ENCODE measurements at places on chromosomes 12 and 14.

GRCh38 chr12:55815473-55815872 is 2.1 kb downstream of the SARNP start:
- DNase-seq: no peak

DNA sequence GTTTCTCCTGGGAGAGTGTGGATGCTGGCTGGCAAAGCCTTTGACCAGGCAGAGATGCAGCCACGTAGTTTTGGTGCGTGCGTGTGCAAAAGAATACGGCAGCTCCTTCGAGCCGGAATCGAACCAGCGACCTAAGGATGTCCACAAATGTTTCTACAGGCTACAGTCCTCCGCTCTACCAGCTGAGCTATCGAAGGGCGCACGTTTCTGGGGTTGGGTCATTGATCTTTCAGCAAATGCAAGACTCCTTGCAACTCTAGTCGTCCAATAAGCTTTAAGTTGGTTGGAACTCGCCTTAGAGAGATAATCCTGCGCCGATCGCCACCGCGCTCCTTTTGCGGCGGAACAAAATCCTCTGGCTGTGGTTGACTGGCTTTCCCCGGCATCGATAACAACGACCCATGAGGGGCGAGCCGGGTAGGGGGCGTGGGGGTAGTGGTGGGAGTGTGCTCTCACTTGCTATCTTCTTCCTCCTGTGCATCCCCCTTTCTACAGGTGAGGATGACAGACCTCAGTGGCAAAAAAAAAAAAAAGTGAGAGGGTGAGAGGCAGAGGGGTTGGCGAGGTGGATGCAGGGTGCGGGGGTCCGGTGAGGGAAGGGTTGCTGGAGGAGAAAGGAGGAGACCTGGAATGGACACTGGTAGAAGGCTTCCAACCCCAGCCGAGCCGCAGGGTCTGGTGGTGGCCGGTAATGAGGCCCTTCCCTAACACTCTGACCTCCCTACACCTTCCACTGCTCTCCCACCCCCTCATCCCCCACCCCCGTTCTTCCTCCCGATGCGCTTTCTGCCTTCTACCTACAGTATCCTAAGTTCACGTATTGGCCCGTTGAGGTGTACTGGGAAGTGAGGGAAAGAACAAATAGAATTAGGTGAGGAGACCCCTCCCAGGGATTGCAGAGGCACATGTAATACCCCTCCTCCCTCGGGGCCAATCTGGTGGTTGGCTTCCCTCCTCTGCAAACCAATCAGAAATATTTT is 11.8 kb upstream of the OR6S1 start:
- peak; percentile 85 for DNase-seq

- no peak for DNase-seq
Observed at GRCh38 chr12:132014915-132015280, 65.2 kb downstream of the EP400 start.

DNA sequence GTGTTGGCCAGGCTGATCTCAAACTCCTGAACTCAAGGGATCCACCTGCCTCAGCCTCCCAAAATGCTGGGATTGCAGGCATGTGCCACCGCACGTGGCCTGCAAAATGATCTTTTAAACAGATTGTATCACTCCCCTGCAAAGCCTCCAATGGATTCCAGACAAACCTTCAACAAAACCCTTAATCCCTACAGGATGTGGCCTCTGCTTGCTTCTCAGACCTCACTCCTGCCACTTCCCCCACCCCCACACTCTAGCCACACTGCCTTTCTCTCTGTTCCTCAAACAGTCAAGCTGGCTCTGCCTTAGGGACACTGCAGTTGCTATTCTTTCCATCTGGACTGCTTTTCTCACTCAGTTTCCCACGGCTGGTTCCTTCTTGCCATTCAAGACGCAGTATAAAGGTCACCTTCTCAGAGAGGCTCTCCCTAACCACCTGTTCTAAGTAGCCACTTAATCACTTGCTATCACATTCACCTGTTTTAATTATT is 47.3 kb upstream of the TMED10 start:
- DNase-seq: peak; percentile 79

DNA sequence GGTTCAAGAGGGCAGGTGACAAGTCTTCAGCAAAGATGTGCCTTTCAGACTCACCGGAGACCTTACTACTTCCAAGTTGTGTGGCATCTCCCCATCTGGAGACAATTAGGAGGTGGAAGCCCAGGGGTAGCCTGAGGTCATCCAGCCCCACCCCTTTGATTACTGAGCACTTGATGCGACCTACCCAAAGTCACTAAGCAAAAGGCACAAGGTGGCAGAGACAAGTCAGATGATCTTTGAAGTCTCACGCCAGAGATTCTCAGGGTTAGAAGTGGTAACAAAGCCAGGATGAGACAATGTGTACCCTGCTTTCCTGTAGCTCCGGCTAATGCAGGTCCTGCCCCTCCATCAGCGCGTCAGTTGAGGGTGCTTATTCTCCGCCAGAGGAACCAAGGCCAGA is 1.4 kb upstream of the FOXN3 start:
- DNase-seq: no peak

DNA sequence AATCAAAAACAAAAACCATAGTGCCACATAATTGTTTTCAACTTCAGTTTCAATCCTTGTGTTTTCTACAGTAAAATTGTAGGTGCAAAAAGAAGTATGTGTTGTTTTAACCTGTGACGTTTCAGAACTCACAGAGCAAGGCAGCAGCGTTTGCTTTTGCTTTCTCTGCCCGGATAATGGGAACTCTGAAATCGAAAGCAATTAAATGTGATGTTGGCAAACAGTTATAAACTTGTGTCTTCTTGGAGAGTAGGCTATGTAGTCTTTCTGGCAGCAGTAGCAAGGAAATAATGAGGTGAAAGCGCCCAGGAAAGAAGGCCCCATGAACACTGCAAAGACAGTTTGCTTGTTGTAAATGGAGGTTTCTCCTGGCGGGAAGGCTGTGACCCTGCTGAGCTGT is 39.1 kb downstream of the FNTB start:
- DNase-seq: no peak

- DNase-seq: no peak
Observed at GRCh38 chr14:69620211-69620611, 8.8 kb downstream of the SUSD6 start.
